ENCODE measurements at places on chromosomes 5 and 9. TPM values are rescaled to one million over a fixed set of nuclear protein-coding genes. Genes with fewer than 3 reads are reported as not detected.

Gene TMC1
- total RNA-seq = 0.90 TPM

Gene IFNE
- total RNA-seq = 0.86 TPM

Gene CNTNAP3
- not detected for total RNA-seq

Gene ECM2
- total RNA-seq = 0.39 TPM

Gene IL9
- total RNA-seq = not detected

Gene SLC34A3
- total RNA-seq = not detected

Gene ADAMTS19
- total RNA-seq = not detected

DNA sequence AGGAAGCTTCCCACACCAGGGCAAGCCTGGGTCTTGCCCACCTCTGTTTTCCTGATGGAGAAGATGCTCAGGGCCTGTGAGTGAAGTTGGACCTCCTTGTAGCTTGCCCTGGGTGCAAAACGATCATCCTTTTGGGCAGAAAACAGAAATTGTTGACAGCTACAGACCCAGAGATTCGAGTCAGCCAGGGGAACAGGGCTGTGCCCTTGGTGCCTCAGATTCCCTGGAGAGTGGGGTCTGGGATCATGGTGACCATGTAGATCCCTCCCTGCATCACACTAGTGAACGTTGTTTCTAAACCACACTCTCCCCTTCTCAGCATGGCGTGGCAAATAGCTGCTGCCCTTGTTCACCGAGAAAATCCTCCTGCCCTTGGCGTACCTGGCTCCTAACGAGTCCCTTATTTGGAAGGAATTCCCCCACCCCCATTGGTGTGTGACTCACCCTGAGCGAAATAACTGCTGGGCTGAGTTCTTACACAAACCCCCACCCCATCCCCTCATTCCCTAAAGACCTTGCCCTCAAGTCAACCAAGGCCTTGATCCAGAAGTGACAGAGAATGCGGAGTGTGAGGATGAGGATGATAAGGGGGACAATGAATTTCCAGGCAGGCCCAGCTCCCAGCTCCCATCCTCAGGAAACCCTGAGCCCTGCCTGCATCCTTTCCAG, 1.1 kb upstream of the DCANP1 start:
- DNase-seq = no peak

DNA sequence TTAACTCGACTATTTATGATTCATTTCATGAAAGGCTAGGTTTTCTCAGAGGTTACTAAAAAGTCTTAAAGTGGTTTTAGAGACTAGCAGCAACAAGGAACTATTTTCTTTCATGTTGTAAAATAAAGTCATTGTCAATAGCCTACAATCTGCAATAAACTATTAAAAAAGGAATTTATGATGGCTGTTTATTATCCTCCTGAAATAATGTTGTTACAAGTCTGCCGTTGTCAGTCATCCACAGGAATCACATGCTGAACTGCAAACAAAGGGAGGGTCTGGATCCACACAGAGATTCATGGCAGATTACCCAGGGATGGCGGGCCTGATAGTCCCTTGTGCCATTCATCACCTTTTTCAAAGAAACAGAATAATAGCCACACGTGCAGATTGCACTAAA, 49.2 kb downstream of the TMEM174 start:
- DNase-seq = no peak

- no peak for DNase-seq
Observed at GRCh38 chr5:164364237-164365208, 859.1 kb downstream of the MAT2B start.

GRCh38 chr9:136700304-136700703, 12.1 kb upstream of the DIPK1B start:
- no peak for DNase-seq

GRCh38 chr5:175096469-175097165, 347.4 kb downstream of the DRD1 start:
- DNase-seq = no peak

DNA sequence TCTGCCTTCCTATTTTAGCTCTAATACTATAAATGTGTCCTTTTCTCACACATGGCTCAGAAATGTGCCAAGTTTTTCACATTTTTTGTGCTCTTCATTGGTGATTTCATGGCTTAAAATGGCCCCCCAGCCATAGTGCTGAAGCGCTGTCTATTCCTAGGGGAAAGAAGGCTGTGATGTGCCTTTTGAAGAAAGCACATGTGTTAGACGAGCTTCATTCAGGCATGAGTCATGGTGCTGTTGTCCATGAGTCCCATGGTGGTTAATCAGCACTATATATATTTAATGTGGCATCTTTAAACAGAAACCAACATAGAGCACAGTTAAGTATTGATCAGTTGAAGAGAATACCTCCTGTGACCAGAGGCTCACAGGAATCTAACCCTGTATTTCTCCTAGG, 55.8 kb downstream of the PDE8B start:
- peak; percentile 28 for DNase-seq
